ENCODE measurements at places on chromosomes 4 and X. TPM values are rescaled to one million over a fixed set of nuclear protein-coding genes. Genes with fewer than 3 reads are reported as not detected.

Gene ADH1A
- not detected for total RNA-seq

Gene RS1
- not detected for total RNA-seq

Gene ZNF280C
- 7.6 TPM for total RNA-seq

Gene PNMA5
- not detected for total RNA-seq

Gene S100P
- 0.13 TPM for total RNA-seq

Gene GATA1
- total RNA-seq, result not detected

Gene MOSPD2
- 19.2 TPM for total RNA-seq

Gene LDB2
- 3.9 TPM for total RNA-seq

Gene HELT
- not detected for total RNA-seq

Gene ZCCHC12
- total RNA-seq, result 0.11 TPM

Gene ATG4A
- 11.2 TPM for total RNA-seq

Gene PHEX
- total RNA-seq, result 1.3 TPM

Gene DRD5
- not detected for total RNA-seq

Gene FGF13
- 0.52 TPM for total RNA-seq

Gene CLDN22
- total RNA-seq, result not detected

Gene F8A3
- 2.9 TPM for total RNA-seq

Gene PROM1
- total RNA-seq, result not detected

Gene GNRHR
- not detected for total RNA-seq

Gene SYTL5
- total RNA-seq, result under 0.01 TPM

Gene CDX4
- not detected for total RNA-seq

Gene MAGED4B
- 20.5 TPM for total RNA-seq

Gene C4orf51
- not detected for total RNA-seq

Gene DGKK
- not detected for total RNA-seq

Gene APELA
- not detected for total RNA-seq

Gene XPNPEP2
- 0.11 TPM for total RNA-seq

Gene MAGEA10
- total RNA-seq, result not detected

Gene PPM1K
- 9.3 TPM for total RNA-seq

Gene PLP1
- 0.86 TPM for total RNA-seq

Gene LUZP4
- not detected for total RNA-seq

Gene SPCS3
- 132 TPM for total RNA-seq

Gene POLA1
- 11.6 TPM for total RNA-seq

Gene CMC4
- 16.4 TPM for total RNA-seq

Gene GYG2
- 1.5 TPM for total RNA-seq

Gene SLC10A4
- total RNA-seq, result not detected

Gene ZCCHC18
- 0.26 TPM for total RNA-seq

Gene COL25A1
- total RNA-seq, result under 0.01 TPM

Gene CCDC149
- 15.7 TPM for total RNA-seq

Gene CLGN
- total RNA-seq, result 0.39 TPM

Gene RIPPLY1
- 0.13 TPM for total RNA-seq

Gene PLS3
- 253 TPM for total RNA-seq

Gene NPFFR2
- total RNA-seq, result 0.11 TPM

Gene BEX4
- 31.1 TPM for total RNA-seq

Gene PRDM5
- total RNA-seq, result 26.9 TPM

Gene FGFR3
- 1.4 TPM for total RNA-seq

Gene HOPX
- 5.6 TPM for total RNA-seq

Gene SCML2
- 4.2 TPM for total RNA-seq

Gene SHROOM4
- total RNA-seq, result 3.3 TPM

Gene FAM9B
- not detected for total RNA-seq

Gene IL13RA1
- total RNA-seq, result 128 TPM

Gene MAP7D3
- total RNA-seq, result 73.1 TPM

Gene TEX13D
- not detected for total RNA-seq

Gene MSL3
- 22.3 TPM for total RNA-seq

Gene GPR119
- total RNA-seq, result not detected

Gene JCHAIN
- total RNA-seq, result 6.4 TPM

Measured in articular chondrocyte of knee joint (primary cell).